ENCODE measurements at places on chromosomes 7 and 10. TPM values are rescaled to one million over a fixed set of nuclear protein-coding genes. Genes with fewer than 3 reads are reported as not detected.

- no peak for DNase-seq
Observed at GRCh38 chr7:38953227-38953626, 24.5 kb upstream of the POU6F2 start.

GRCh38 chr10:92989250-92989649 is 71.3 kb upstream of the CYP26C1 start:
- no peak for DNase-seq

GRCh38 chr7:674454-675410 is 51.8 kb upstream of the DNAAF5 start:
- peak; percentile 58 for DNase-seq

DNA sequence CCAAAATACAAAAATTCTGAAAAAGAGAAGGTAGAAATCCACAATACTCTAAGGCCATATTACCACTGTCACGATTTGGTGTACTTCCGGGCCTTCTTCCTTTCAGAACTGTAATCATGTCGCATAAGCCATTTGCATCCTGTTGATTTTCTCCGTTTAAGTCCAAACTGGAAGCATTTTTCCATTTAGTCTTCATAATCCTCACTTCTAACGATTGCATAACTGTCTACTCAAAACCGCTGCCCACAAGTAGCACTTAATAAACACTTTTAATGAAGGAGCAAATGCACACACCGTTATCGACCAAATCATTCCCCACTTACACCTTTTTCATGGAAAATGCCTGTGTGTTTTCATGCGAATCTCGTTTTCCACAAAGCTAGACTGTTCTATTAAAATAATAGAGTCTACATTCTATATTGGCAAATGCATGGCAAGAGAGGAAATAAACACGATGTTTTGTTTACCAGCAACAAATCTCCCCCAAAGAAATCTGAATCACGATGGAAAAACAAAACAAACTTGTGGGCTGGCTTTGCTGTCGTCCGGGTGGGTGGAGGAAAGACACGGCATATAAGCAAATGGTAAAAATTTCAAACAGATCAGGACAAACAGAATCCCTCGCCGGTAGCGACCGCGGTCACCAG is 1.0 kb downstream of the ATE1 start:
- DNase-seq: no peak

DNA sequence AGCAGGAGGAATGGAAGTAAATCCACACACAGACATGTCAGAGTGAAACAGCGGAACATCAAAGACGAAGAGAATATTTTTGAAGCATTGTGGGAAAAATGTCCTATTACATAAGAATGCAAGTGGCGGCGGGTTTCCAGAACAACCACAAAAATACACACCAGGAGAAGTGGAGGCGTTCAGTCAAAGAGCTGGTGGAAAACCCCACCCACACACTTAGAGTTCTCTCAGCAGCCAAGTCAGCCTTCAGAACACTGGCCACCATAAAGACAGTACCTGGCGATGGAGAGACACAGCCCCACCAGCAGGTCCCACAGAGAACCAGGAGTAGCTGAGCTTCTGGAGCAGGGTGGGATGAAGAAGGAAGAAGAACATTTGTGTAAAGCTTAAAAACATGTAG is 23.7 kb downstream of the NKX6-2 start:
- DNase-seq: no peak

DNA sequence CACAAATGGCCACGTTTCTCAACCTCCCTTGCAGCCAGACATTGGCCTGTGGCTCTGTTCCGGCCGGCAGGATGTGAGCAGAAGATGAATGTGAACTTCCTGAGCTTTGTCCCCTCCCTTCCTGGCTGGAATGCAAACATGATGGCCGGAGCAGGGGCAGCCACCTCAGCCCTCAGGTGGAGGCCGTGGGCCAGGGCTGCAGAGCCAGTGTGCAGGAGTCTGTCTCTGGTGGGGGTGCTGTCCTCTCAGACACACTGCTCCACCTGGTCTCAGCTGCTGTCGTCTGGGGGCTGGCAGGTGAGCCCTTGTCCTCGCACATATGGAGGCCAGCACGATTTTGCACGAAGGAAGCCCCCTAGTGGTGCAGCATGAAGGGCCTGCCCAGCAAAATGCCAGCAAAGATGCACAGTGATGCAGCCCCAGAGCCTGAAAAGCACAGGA is 25.3 kb upstream of the PWWP2B start:
- DNase-seq: no peak

DNA sequence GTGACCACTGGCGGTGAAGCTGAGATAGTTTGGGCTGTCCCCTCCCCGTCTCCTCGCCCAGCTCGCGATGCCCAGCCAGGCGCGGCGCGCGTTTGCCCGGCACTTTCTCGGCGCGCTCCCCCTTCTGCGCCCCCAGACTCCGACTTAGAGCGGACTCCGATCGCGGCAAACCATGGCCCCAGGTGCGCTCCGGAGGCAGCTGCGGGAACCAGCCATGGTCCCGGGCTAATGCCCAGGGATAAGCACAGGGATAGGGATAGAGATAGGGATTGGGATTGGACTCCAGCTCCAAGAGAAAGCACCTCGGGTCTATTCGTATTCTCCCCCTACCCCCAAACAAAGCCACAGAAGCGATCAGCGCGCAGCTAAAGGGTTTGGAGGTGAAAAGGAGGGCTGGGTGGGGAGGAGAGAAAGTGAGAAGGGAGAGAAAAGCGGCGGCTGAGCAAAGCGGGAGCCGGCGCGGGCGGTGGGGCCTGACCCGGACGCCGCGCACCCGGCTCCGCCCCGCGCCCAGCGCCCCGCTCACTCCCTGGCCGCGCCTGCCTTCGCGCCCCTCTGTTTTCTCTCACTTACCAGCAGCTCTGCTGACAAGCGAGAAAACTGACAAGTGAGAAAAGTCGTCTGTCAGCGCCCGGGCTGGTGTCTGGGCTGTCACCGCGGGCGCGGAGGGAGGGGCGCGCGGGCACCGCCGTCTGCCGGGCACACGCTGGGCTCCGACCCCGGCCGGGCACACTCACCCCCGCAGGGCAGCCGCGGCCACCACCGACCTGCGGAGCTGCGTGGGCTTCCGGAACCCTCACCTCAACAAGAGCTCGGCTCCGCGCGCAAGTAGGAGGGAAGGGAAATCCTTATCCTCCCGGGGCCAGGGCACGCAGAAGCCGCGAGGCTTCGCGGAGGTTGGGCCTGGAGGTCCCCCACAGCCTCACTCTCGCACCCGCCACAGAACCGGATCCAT is at the start of gene PDE1C:
TSS of gene PDE1C (minus strand) at position 2 of the 955 bp plus-strand sequence.
- peak; percentile 81 for DNase-seq

- no peak for DNase-seq
Observed at GRCh38 chr7:138630059-138630610, 71.0 kb downstream of the SVOPL start.

DNA sequence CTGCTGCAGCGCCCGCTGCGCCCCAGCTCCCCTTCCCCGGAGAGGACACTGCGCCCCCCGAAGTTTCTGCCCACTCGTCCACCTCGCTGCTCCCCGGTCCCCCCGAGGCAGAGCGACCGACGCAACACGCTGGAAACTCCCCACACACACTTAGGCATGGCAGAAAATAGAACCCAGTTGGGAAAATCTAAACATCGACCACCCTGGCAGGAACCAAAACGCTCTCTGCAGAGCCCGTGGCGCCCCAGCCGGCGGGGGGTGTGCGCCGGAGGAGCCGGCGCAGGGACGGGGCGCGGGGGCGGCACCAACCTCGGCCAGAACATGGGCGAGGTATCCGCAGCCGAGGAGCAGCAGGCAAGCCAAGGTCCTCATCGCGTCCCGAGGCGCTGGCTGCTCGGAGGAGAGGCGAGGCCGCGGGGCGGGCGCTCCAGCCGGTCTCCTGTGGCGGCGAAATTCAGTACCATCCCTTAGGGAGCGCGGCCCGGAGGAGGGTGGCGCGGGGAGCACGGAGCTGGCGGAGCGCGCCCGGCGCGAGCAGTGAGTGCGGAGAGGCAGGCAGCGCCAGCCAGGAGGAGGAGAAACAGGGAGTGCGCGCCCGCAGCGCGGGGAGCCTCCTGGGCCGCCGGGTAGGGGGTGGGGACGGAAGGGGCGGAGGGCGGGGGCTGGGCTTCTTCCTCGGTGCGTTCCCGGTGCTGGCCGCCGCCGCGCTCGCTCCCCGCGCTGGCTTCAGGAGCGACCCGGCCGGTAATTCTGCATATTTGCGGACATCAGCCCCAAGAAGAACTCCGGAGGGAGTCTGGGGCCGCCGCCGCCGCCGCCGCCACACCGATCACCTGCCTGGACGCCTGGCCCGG is 789 bp downstream of the PDGFA start:
- peak; percentile 84 for DNase-seq

- DNase-seq: no peak
Observed at GRCh38 chr10:132648072-132648850, 110.7 kb downstream of the INPP5A start.

DNA sequence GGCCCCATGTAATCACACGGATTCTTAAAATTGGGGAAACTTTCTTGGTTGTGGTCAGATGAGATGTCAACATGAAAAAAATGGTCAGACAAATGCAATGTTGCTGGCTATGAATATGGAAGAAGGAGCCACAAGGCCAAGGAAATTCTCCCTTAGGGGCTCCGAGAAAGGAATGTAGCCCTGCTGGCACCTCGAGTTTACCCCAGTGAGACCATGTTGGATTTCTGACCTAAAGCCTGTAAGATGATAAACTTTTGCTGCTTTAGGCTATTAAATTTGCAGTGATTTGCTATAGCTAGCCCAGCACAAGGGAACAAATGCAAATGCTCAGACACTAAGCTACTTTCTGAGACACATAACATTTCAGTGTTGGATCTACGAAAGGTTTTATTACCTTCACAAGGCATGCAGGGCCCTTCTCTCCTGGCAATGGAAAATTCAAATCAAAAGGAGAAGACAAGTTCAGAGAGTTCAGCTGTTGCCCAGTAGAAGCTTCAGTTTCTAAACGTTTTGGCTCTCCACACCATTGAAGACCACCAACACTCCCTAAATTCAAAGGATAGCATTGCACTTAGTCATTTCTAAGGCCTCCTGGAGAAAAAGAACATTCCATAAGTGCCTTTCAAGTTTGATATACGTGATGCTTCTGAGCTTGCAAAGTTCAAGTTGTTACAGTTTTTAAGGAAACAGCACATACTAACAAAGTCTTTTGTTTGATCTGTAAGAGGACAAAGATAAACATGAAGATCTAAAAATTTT is 23.4 kb downstream of the MCMBP start:
- no peak for DNase-seq

- DNase-seq: no peak
Observed at GRCh38 chr10:46169736-46170135, 117.1 kb upstream of the ANTXRL start.

Gene CCL24
- not detected for total RNA-seq

Gene RBM20
- 51.5 TPM for total RNA-seq

Gene CCM2
- 37.0 TPM for total RNA-seq

Gene PRKG1
- total RNA-seq: 49.9 TPM

Gene LOXL4
- 0.59 TPM for total RNA-seq

All from right cardiac atrium (tissue), 5 donors.